GM23248 (cell line): ENCODE measurements at places on chromosomes 7 and 10. TPM values are rescaled to one million over a fixed set of nuclear protein-coding genes. Genes with fewer than 3 reads are reported as not detected.
A peak's percentile ranks its signal among the peaks of the same experiment; 100 is the strongest.

The INA gene
- total RNA-seq: not detected in 2 replicates

GRCh38 chr7:154412105-154412504 lies 359.9 kb downstream of the DPP6 start:
- H3K4me3 ChIP-seq: no peak overlapping the region
- DNase-seq: no peak
- H3K4me1 ChIP-seq: no peaks in the 10 kb centered on the region
- H3K36me3 ChIP-seq: no peaks in the 10 kb centered on the region
- H3K27me3 ChIP-seq: no peaks in the 10 kb centered on the region
- H3K27ac ChIP-seq: no peak overlapping the region

- H3K36me3 ChIP-seq: no peaks in the 10 kb centered on the region
- H3K4me1 ChIP-seq: peaks cover 28% of the 10 kb centered on the region
- no peak overlapping the region for H3K4me3 ChIP-seq
- peak; percentile 74 for DNase-seq
- H3K27me3 ChIP-seq: no peaks in the 10 kb centered on the region
- peak overlapping the region; percentile 22 for H3K27ac ChIP-seq
Measured at GRCh38 chr7:143979359-143979758, 20.8 kb upstream of the OR6B1 start.

- DNase-seq: no peak
- no peak overlapping the region for H3K4me3 ChIP-seq
- no peak overlapping the region for H3K27ac ChIP-seq
Measured at GRCh38 chr7:13099154-13099795, 411.8 kb downstream of the ARL4A start.

- H3K4me3 ChIP-seq: no peak overlapping the region
- no peak for DNase-seq
- H3K27me3 ChIP-seq: no peaks in the 10 kb centered on the region
- no peaks in the 10 kb centered on the region for H3K4me1 ChIP-seq
- H3K36me3 ChIP-seq: no peaks in the 10 kb centered on the region
- H3K27ac ChIP-seq: no peak overlapping the region
Measured at GRCh38 chr10:118457824-118458428, 115.8 kb upstream of the FAM204A start.

The ARHGAP22 gene
- total RNA-seq: 44.4 and 46.0 TPM in 2 replicates

The PLAC9 gene
- 8.8 and 19.6 TPM in 2 replicates for total RNA-seq

DNA sequence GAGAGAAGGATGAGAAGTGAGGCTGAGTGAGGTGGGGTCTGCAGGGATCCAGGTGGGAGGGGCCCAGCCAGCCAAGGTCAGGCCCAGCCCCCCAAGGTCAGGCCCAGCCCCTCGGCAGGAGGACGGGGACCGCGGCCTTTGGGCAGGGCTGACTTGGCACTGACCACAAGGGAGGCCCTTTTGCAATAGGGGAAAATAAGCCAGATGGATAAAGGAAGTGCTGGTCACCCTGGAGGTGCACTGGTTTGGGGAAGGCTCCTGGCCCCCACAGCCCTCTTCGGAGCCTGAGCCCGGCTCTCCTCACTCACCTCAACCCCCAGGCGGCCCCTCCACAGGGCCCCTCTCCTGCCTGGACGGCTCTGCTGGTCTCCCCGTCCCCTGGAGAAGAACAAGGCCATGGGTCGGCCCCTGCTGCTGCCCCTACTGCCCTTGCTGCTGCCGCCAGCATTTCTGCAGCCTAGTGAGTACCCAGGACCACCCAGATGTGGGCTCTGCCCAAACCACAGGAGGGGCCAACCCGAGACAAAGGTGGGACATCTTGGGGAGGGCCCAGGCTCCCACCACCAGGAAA lies at the start of gene PILRA:
Gene PILRA (plus strand): TSS at position 227 of the 571 bp plus-strand sequence. CDS start 170 bp downstream, at position 397.
- H3K36me3 ChIP-seq: no peaks in the 10 kb centered on the region
- H3K27ac ChIP-seq: no peak within 1 kb of the TSS
- H3K27me3 ChIP-seq: no peaks in the 10 kb centered on the region
- peak; percentile 49 for DNase-seq
- H3K4me1 ChIP-seq: peaks cover 3% of the 10 kb centered on the region
- H3K4me3 ChIP-seq: no peak within 1 kb of the TSS

GRCh38 chr10:79923145-79923544 lies 25.8 kb downstream of the SFTPD start:
- H3K27ac ChIP-seq: no peak overlapping the region
- H3K36me3 ChIP-seq: no peaks in the 10 kb centered on the region
- no peaks in the 10 kb centered on the region for H3K27me3 ChIP-seq

The GPR85 gene
- total RNA-seq: 5.1 and 7.2 TPM in 2 replicates

DNA sequence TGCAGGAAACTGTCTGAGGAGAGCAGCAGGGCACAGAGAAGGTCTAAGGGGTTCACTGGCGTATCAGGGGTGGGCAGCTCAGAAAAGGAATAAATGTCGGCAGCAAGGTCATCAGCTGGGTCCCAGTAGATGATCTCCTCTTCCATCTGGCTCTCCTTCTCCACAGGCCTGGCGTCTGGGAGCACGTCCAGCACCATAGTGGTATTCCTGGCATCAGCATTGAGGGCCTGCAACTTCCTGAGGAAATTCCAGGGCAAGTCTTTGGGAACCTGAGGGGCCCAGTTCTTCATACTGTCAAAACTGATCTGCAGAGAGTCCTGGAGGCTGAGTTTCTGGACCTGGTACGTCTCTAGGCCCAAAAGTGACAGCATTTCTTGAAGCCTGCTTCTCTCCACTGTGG lies 9.6 kb upstream of the MRPS24 start:
- no peak overlapping the region for H3K4me3 ChIP-seq
- no peaks in the 10 kb centered on the region for H3K27me3 ChIP-seq
- peaks cover 35% of the 10 kb centered on the region for H3K4me1 ChIP-seq
- peak overlapping the region; percentile 79 for H3K27ac ChIP-seq
- H3K36me3 ChIP-seq: peaks cover 29% of the 10 kb centered on the region

The FGFBP3 gene
- 0.13 and 0.32 TPM in 2 replicates for total RNA-seq

GRCh38 chr10:70435241-70436085 lies 6.0 kb downstream of the NODAL start:
- no peak overlapping the region for H3K27ac ChIP-seq
- no peaks in the 10 kb centered on the region for H3K36me3 ChIP-seq
- peaks cover 21% of the 10 kb centered on the region for H3K4me1 ChIP-seq
- H3K4me3 ChIP-seq: no peak overlapping the region
- DNase-seq: no peak

The CASP2 gene
- total RNA-seq: 9.2 and 12.9 TPM in 2 replicates

DNA sequence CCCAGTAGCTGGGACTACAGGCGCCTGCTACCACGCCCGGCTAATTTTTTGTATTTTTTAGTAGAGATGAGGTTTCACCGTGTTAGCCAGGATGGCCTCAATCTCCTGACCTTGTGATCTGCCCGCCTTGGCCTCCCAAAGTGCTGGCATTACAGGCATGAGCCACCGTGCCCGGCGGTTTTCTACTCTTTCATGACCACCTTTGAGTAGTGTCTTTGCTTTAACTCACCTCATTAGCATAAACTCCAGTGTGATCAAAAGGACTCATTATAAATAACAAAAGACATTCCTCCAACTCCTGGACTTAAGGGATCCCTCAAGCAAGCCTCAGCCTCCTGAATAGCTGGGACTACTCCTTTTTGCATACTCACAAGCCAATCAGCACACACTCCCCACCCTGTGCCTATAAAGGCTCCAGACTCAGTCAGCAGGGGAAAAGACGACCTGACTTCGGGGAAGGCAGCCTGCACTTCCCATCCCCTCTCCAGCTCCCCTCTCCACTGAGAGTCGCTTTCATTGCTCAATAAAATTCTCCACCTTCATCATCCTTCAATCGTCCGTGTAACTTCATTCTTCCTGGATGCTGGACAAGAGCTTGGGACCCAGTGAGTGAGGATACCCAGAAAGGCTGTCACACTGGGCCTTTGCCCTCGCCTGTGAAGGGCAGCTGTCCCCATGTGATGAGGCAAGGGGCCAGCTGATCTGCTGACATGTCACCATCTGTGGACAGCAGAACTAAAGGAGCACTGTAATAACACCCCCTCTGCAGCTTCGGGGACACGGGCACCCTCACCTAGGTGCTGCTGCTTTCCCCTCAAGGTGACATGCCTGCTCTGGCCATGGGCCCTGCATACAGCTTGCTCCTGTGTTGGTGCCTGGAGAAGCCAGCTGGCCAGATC lies 35.0 kb upstream of the EIF4H start:
- H3K27ac ChIP-seq: no peak overlapping the region
- DNase-seq: no peak

GRCh38 chr7:28847176-28847575 lies 111.0 kb downstream of the TRIL start:
- no peaks in the 10 kb centered on the region for H3K27me3 ChIP-seq
- no peak overlapping the region for H3K4me3 ChIP-seq
- H3K27ac ChIP-seq: no peak overlapping the region
- DNase-seq: peak; percentile 23
- peaks cover 5% of the 10 kb centered on the region; the same call in 1 of the 2 replicates for H3K4me1 ChIP-seq

GRCh38 chr7:80017101-80017698 lies 117.4 kb upstream of the GNAI1 start:
- peaks cover 21% of the 10 kb centered on the region for H3K4me1 ChIP-seq
- no peak overlapping the region for H3K27ac ChIP-seq
- no peaks in the 10 kb centered on the region for H3K27me3 ChIP-seq
- H3K4me3 ChIP-seq: no peak overlapping the region
- DNase-seq: peak; percentile 57

- no peak overlapping the region for H3K27ac ChIP-seq
- peaks cover 14% of the 10 kb centered on the region for H3K27me3 ChIP-seq
- H3K36me3 ChIP-seq: no peaks in the 10 kb centered on the region
- no peaks in the 10 kb centered on the region for H3K4me1 ChIP-seq
- DNase-seq: no peak
Measured at GRCh38 chr10:47252093-47252780, 47.8 kb upstream of the GDF10 start.

- DNase-seq: no peak
- no peak overlapping the region for H3K27ac ChIP-seq
- no peak overlapping the region for H3K4me3 ChIP-seq
- no peaks in the 10 kb centered on the region for H3K36me3 ChIP-seq
Measured at GRCh38 chr7:81688622-81689411, 81.0 kb downstream of the HGF start.

The TIMM23B gene
- 13.3 and 16.1 TPM in 2 replicates for total RNA-seq

GRCh38 chr7:140229591-140230515 lies 53.1 kb upstream of the KDM7A start:
- peak overlapping the region; percentile 76 for H3K4me3 ChIP-seq
- no peaks in the 10 kb centered on the region for H3K4me1 ChIP-seq
- H3K27ac ChIP-seq: no peak overlapping the region
- no peaks in the 10 kb centered on the region for H3K27me3 ChIP-seq
- no peaks in the 10 kb centered on the region for H3K36me3 ChIP-seq
- no peak for DNase-seq

- no peaks in the 10 kb centered on the region for H3K27me3 ChIP-seq
- H3K36me3 ChIP-seq: no peaks in the 10 kb centered on the region
- peaks cover 45% of the 10 kb centered on the region for H3K4me1 ChIP-seq
- no peak overlapping the region for H3K4me3 ChIP-seq
- H3K27ac ChIP-seq: peak overlapping the region; percentile 82
Measured at GRCh38 chr7:28990200-28990960, 32.2 kb upstream of the TRIL start.

The OR6B1 gene
- not detected in 2 replicates for total RNA-seq

The DGKI gene
- 21.1 and 25.9 TPM in 2 replicates for total RNA-seq

- H3K36me3 ChIP-seq: no peaks in the 10 kb centered on the region
- DNase-seq: no peak
- no peak overlapping the region for H3K27ac ChIP-seq
- H3K4me1 ChIP-seq: no peaks in the 10 kb centered on the region
- H3K4me3 ChIP-seq: no peak overlapping the region
- no peaks in the 10 kb centered on the region for H3K27me3 ChIP-seq
Measured at GRCh38 chr7:24601600-24601999, 28.3 kb downstream of the PALS2 start.

DNA sequence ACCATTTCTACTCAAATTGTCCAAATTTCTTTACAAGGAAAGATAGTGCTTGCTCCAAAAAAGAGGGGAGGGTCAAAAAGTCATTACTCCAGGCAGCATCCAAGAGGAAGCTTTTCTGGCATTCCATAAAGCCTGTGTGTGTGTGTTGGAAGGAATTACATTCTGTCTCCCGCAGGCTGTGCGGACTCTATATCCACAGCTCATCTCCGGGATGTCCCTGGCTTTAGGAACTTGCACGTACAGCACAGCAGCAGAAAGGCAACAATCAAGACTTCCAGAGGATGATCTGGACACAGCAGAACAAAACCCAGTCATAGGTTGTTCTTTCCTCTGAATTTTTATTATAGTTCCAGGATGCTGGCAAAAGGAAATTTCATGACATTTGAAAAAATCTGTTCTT lies 94.8 kb downstream of the ITIH5 start:
- H3K27ac ChIP-seq: no peak overlapping the region
- no peak for DNase-seq
- no peaks in the 10 kb centered on the region for H3K36me3 ChIP-seq
- H3K4me1 ChIP-seq: no peaks in the 10 kb centered on the region
- H3K27me3 ChIP-seq: no peaks in the 10 kb centered on the region; the same call in 1 of the 2 replicates

DNA sequence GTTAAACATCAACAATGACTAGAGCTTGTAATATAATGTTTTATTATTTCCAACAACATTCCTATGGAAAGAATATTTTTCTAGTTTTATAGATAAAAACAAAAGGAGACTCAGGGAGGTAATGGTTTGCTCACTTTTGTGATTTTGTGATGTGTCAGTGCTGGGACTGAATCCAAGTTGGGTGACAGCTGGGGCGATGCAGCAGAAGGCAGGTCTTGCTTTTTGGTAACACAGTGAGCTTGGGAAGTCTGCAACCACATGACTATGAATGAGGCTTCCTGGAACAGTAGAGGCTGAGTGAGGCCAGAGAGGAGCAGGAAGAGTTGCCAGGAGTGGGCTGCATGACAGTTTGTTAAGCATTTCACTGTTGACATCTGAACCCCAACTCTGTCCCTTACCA lies 4.9 kb upstream of the YKT6 start:
- DNase-seq: peak; percentile 40
- no peaks in the 10 kb centered on the region for H3K36me3 ChIP-seq
- H3K27me3 ChIP-seq: no peaks in the 10 kb centered on the region
- no peaks in the 10 kb centered on the region for H3K4me1 ChIP-seq

DNA sequence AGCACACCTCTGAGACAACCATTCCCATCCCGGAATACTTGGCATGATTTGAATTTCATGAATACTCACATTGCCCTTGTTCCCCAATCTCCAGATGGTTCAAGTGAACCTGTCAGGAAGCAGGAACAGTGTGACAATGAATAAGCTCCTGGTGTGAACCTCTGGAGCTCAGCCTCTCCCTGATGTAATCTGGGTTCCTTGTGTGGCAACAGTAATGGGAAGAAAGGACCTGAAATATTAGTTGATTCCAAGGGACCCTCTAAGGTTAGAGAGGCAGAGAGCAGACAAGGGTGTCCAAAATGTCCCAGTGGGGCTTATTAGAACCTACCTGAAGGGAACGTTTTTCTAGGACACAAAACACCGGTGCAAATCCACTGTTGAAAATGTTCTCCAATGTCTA lies 8.5 kb downstream of the OR2A7 start:
- DNase-seq: peak; percentile 55
- no peak overlapping the region for H3K27ac ChIP-seq
- no peak overlapping the region for H3K4me3 ChIP-seq
- H3K27me3 ChIP-seq: no peaks in the 10 kb centered on the region
- H3K36me3 ChIP-seq: no peaks in the 10 kb centered on the region

The POLL gene
- 8.5 and 13.1 TPM in 2 replicates for total RNA-seq

The ELFN1 gene
- total RNA-seq: 5.1 and 6.2 TPM in 2 replicates

The FFAR4 gene
- total RNA-seq: not detected in 2 replicates

- no peaks in the 10 kb centered on the region for H3K36me3 ChIP-seq
- H3K4me1 ChIP-seq: 0 out of 2 replicates have a peak, but pooled peaks cover 2% of the 10 kb centered on the region
- DNase-seq: no peak
- H3K27ac ChIP-seq: no peak overlapping the region
- H3K4me3 ChIP-seq: no peak overlapping the region
Measured at GRCh38 chr10:72082856-72083789, 5.2 kb downstream of the SPOCK2 start.

The ACTA2 gene
- total RNA-seq: 161 and 164 TPM in 2 replicates

- peaks cover 29% of the 10 kb centered on the region for H3K27me3 ChIP-seq
- no peaks in the 10 kb centered on the region for H3K36me3 ChIP-seq
- H3K4me1 ChIP-seq: no peaks in the 10 kb centered on the region
- no peak overlapping the region for H3K27ac ChIP-seq
- DNase-seq: no peak
- no peak overlapping the region for H3K4me3 ChIP-seq
Measured at GRCh38 chr7:32293833-32294232, 196.3 kb downstream of the LSM5 start.
